ENCODE measurements at places on chromosomes 12 and 14.
A peak's percentile ranks its signal among the peaks of the same experiment; 100 is the strongest.

DNA sequence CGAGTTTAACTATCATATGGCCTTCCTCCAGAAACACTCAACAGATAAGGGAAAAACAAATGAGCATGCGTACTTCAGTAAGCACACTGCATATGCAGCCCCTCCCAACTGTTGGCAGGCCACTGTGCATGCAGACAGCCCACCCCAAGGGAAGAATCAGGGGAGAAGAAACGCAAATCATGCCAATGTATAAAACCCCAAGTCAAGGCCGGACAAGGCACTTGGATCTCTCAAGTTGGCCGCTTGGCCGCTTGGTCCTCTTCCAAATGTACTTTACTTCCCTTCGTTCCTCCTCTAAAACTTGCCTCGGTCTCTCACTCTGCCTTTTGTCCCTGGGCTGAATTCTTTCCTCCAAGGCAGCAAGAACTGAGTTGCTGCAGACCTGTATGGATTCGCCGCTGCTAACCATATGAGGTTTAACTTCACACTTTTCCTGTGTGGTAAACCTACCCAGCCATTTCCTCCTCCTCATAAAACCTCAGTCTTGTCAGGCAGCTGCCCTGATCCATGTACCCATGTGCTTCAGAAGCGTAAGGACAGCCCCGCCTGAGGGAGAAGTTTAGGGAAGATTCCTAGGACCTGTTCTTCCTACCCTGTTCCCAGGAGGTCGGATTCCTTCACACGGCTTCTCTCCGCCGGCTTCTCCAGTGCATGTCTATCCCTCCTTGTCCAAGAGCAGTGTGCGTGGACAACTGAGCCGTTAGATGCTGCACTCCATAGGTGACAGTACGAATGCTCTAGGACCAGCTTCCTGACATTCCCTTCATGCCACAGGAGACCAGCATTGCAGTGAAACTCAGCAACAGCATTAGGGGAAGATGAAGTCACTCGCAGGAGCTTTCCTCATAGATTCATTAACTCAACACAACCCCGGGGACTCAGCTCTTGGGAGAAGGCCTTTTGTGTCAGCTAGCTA is 188.0 kb downstream of the MON2 start:
- no peak for DNase-seq

GRCh38 chr14:34699873-34700621 is 14.3 kb downstream of the CFL2 start:
- no peak for DNase-seq

GRCh38 chr14:77221241-77221871 is 39.8 kb downstream of the TMEM63C start:
- no peak for DNase-seq

- no peak for DNase-seq
Measured at GRCh38 chr14:92563765-92564285, 50.2 kb downstream of the RIN3 start.

GRCh38 chr12:56081393-56082347 is 1.7 kb downstream of the ERBB3 start:
- DNase-seq = no peak

DNA sequence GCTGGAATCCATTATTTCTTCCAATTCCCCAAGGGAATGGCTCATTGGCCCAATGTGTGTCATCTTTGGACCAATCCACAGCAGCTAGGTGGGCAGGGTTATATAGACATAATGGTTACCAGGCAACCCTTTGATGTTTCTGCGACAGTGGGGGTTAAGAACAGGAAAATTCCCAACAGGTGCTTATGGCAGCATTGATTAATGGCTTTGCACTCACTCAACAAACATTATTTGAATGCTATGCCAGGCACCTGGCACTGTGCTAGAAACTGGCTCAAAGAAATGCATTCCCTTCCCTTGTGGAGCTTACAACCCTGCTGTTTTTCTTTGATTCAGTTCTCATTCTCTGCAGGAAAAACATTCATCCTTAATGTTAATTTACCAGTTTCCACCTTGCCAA is 1221.0 kb downstream of the AACS start:
- no peak for DNase-seq

DNA sequence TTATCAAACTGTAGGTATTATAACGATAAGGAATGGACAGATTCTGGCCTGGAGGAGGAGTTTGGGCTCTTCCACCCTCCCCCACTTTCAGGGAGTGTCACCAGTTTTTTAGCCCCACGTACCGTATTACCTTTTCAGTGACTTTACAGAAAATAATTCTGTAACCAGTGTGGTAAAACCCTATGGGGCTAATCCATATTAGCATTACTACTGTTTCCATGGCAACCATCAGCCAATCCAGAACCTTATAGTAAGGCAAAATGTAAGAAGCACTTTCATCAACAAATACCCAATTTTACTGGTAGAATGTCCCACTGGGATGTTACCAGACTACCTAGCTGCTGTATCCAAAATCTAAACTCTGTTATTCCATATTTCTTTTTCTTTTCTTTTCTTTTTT is 50.7 kb downstream of the BICDL1 start:
- DNase-seq = no peak

DNA sequence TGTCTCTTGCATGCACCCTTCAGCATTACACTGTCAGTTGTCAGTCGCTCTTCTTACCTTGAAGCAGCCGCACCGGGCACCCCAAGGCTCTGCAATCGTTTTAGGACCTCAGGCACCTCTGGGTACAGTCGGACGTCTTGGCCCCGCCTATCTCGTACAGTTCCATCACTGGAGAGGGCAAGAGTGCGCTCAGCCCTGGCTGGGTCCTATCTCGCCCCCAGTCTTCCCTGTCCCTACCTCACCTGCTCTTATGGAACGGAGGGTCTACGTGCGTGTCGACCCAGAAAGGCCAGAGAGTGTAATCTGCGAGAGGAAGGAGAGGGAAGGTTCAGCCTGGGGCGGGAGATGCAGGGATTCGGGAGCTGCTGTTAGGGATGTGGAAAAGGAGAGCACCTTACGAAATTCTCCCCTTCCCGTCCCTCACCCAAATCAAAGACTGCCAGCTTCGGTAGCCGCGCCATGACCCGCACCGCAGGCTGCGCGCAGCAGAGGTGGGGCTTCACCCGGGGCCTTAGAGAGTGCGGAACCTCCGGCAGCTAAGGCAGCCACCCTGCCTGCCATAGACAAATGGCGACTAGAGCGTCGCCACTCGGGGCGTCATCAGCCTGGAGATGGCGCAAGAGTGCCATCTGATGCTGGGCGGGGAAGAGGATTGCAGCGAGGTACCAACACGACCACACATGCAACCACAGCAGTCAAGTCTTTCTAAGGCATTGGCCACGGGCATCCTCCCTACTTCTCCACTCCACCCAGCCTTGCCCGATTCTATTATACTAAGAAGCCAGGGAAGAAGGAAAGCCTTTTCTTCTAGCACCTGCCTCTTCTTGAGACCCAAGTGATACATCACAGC is at the start of gene MDP1:
Gene MDP1 (minus strand): TSS at position 572 of the 850 bp plus-strand sequence. CDS start 111 bp downstream, at position 461.
- peak; percentile 47 for DNase-seq

DNA sequence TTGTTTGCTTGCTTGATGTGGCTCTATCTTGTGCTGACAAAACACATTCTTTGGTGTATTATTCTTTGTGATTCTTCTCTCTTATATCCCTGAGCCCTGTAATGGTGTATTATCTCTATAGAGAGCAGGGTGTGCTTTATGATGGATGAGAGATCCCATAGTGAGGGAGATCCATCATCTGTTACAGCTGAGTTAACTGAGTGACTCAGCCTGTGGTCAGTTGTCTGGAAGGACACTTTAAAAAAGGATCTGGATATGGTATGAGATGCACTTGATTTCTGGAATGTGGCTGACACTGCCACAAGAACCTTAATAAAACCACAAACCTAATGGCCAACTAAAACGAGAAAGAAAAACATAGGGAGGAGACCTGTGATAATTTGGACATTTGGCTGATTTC is 461.4 kb upstream of the SYT1 start:
- no peak for DNase-seq

- no peak for DNase-seq
Measured at GRCh38 chr14:77000340-77001270, 27.9 kb downstream of the IRF2BPL start.

DNA sequence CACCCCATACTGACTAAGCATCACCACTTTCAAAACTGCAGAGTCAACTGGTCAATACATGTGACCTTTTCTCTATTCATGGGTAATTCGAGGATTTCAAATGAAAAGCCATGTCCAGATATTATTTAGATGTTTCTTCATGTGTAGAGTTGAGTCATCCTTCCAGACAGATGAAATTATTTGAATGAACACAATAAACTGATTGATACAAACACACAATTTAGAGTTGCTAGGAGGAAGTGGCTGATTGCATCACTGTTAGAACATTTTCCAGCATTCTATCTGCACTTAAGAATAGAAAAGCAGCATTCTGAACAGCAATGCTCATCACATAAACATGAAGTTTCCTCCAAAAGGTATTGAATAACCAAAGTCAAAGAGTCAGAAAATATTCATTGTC is 273.5 kb upstream of the SOX5 start:
- DNase-seq = no peak

DNA sequence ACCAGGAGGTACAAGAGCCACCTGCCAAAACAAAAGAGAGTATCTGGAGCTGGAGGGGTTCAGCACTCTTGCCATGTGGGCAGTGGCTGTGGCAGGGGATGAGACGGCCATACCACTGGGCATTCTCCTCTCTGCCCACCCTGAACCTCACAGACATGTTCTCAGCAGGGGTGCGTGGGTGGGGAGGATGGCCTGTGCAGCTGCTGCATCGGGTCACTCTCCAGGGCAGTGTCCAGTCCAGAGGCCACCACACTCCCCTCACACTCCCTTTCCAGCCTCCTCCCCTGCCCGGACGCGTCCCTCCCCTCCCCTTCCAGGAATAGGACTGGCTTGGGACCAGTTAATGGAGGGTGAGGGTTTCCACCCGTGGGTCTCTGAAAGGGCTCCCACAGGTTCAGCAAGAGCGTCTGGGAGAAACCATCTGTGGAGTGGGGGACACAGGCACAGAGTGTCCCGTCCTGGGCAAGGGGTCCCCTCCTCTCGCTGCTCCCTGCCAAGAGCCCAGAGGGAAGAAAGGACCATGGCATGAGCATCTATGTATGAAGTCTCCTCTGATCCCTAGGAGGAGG is 501 bp downstream of the C1R start:
- no peak for DNase-seq

- DNase-seq = no peak
Measured at GRCh38 chr14:65720743-65721142, 308.2 kb downstream of the FUT8 start.

- no peak for DNase-seq
Measured at GRCh38 chr14:79557309-79557708, 654.0 kb downstream of the DIO2 start.

DNA sequence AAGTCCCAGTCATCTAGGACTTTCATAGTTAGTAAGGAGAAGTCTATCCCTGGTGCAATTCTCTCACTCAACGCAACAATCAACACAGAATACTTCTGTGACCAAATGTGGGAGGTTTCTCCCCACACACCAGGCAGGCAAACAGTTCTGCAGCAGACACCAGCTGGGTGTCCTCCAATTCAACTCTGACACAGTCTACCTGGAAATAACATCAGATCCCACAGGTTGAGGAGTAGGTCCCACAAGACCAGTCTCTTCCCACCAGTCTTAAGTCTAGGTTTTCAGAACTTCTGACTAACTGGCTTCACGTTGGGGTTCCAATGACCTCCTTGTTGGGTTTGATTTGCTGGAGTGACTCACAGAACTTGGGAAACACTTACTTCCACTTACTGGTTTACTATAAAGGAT is 14.8 kb downstream of the ACOT6 start:
- no peak for DNase-seq

DNA sequence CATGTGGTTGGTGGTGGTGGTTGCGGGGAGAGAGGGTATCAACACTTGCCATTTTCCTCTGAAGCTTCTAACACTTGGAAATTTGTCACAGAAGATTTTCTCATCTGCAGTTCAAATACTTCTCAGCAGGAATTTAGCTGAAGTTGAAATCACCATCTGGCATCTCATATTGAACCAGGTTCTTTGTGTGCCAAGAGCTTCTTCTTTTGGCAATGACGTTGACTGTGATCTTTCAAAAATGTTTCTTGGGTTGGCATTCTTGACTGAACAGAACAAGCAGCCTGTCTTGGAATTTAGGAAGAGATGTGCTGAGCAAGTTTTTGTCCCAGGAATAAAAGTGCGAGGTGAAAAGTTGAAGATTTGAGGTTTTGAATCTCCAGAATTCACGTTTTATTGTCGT is 8.7 kb upstream of the NIN start:
- DNase-seq = no peak

DNA sequence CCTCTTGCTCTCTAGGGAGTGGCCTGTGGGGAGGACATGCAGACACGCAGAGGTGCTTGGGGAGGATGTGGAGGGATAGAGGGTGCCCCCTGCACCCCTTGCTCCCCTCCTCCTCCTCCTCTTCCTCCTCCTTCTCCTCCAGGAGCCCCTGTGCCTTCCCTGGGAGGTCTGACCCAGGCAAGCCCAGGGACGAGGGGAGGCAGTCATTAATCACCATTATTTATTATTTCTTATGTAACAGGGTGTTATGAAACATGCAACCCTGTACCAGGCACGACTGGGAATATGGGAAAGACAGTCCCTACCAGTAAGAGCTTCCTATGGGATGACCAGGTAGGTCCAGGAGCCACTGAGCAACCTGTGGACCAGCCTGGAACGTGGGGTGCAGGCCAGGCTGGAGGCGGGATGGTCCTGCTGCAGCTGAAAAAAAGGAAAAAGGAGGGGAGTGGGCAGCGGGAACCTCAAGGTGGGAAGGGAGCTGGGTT is 22.5 kb upstream of the PGF start:
- DNase-seq = no peak

- no peak for DNase-seq
Measured at GRCh38 chr14:83483063-83483462, 1949.4 kb upstream of the SEL1L start.

DNA sequence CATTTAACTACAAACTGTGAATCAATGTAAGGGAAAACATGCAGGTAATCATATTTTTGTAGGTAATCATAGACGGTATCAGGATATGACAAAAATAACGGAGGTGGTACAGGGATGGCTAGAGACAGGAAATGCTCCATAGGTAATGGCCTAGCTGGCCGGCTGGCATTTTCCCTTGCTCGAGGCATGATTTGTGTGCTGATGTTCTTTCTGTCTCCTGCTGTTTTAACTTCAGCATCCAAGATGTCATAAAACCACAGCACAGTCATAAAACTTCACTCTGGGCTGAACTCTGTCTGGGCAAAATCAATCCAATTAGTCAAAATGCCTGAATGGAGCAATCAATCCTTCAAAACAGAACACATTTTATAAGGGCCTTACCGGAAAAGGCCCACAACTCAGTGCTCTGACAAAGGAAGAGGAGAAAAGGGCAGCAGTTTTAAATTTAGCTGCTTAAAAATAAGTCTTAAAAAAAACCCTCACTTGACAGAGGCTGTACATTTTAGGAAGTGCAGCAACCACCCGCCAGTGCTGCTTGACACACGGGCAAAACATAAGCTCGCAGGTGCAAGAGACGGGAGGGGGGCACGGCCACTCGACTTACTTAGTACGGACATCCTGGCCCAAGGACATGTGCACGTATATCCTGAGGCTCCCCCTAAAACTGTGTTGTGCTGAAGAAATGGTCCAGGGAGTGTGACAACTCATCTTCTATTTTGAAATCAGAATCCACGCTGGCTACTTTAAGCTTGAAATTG is 40.5 kb upstream of the GPR68 start:
- no peak for DNase-seq

DNA sequence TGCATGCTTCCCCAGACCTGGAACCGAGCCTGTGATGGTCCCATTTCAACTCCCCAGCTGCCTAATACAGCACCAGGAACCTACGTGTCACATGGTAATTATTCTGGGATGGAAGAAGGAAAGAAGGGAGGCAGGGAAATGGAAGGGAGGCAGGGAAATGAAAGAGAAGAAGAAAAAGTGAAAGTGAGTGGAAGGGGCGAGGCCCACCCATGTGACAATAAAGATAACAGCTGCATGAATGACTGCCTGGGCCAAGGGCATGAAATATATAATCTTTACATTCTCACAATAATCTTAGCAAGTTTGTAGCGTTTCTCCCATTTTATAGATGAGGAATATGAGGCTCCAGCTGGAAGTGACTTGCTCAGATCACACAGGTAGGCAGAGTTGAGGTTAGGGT is 245.0 kb upstream of the PWP1 start:
- DNase-seq = no peak
